ENCODE measurements at places on chromosomes 16 and 17. TPM values are rescaled to one million over a fixed set of nuclear protein-coding genes. Genes with fewer than 3 reads are reported as not detected.
A peak's percentile ranks its signal among the peaks of the same experiment; 100 is the strongest.

GRCh38 chr17:5431949-5432556 lies 6.9 kb downstream of the C1QBP start:
- no peak for DNase-seq

GRCh38 chr17:30788918-30789317 lies 35.6 kb downstream of the CRLF3 start:
- DNase-seq: no peak

PVALEF gene
- not detected for total RNA-seq

- DNase-seq: no peak
Measured at GRCh38 chr17:2695243-2695960, 16.2 kb downstream of the CLUH start.

PYY gene
- not detected for total RNA-seq

DNA sequence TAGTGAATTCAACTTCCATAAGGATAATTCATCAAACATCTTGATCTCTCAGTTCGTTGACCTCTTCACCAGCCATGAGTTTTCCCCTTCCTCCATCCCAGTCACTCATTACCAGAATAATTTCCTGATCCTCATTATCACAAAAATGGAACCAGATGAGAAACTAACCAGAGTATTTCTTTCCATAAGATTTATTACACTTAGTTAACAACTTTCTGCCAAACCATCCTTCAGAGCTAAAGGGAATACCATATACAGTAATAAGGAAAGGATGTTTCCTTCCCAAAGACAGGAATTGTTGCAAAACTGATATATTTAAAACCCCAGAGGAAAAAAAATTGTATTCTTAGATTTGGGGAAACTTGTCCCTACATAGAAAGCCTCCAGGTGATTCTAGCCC lies 8.6 kb downstream of the KRTAP29-1 start:
- DNase-seq: no peak

- peak; percentile 18 for DNase-seq
Measured at GRCh38 chr17:32877164-32877764, 340 bp upstream of the MYO1D start.

GRCh38 chr16:66275775-66276428 lies 90.6 kb upstream of the CDH5 start:
- peak; percentile 32 for DNase-seq

GRCh38 chr17:78183916-78184315 lies 2.9 kb downstream of the TK1 start:
- no peak for DNase-seq

CCDC154 gene
- 2.0 TPM for total RNA-seq

KRTAP9-4 gene
- total RNA-seq: not detected

DNA sequence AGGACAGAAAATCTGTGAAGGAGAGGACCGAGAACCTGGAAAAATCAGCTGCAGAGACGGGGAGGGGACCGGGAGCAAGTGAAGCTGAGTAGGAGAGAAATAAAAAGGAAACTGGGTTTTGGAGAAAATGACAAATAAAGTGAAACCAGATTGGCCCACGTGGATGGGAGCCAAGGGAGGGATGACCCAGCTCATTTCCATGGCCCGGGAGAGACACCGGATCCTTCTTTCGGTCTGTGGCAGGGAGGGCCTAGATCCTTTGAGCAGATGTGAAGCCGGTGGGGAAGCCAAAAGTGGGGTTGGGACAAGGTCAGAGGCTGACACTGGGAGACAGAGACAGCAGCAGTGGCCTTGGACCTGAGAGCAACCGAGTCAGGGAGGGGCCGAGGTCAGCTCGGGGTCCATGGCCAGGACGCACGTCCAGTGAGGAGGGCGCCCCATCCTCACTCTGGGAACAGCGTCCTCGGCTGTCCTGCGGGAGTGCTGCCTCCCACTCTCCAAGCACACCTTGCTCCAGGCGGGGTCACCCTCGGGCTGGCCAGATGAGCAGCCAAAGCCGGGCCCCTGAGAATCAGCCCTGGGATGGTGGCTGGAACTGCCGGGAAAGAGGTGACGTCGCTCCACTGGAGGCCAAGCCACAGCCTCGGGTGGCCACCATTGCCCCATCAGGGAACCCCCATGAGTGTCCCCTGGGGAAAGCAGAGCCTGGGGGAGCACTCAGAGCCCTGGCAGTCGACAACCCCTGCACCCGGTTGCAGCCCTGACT lies 50.8 kb upstream of the CDR2 start:
- DNase-seq: no peak

MAPT gene
- 0.59 TPM for total RNA-seq

- DNase-seq: no peak
Measured at GRCh38 chr17:49664706-49665211, 13.1 kb downstream of the SPOP start.

GRCh38 chr16:68022278-68022727 lies 729 bp downstream of the DDX28 start:
- DNase-seq: no peak

DNA sequence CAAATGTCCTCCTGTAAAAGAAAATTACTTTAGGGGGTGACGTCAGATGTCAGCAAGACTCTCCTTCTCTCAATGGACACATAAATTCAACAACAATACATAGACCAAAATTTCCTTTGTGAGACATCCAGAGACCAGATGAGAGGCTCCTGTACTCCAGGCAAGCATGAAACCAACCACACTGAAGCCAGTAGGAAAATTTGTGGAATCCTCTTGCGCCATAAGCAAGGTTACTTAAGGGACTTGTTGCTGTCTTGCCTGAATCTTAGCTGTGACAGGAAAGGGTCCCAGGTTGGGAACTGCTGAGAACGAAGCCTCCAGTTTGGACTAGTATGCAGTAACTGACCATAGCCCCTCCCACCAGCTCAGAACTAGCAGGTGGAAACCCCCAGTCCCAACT lies 56.0 kb downstream of the CEP112 start:
- DNase-seq: no peak

- DNase-seq: peak; percentile 87
Measured at GRCh38 chr17:47239967-47240651, 13.5 kb upstream of the ITGB3 start.

ATP1B2 gene
- total RNA-seq: 0.08 TPM

GRCh38 chr17:55157165-55157564 lies 107.6 kb upstream of the HLF start:
- no peak for DNase-seq

GRCh38 chr17:20087538-20088250 lies 78.5 kb downstream of the SPECC1 start:
- no peak for DNase-seq

GAS7 gene
- total RNA-seq: 0.05 TPM

TBC1D3B gene
- 7.4 TPM for total RNA-seq

DNA sequence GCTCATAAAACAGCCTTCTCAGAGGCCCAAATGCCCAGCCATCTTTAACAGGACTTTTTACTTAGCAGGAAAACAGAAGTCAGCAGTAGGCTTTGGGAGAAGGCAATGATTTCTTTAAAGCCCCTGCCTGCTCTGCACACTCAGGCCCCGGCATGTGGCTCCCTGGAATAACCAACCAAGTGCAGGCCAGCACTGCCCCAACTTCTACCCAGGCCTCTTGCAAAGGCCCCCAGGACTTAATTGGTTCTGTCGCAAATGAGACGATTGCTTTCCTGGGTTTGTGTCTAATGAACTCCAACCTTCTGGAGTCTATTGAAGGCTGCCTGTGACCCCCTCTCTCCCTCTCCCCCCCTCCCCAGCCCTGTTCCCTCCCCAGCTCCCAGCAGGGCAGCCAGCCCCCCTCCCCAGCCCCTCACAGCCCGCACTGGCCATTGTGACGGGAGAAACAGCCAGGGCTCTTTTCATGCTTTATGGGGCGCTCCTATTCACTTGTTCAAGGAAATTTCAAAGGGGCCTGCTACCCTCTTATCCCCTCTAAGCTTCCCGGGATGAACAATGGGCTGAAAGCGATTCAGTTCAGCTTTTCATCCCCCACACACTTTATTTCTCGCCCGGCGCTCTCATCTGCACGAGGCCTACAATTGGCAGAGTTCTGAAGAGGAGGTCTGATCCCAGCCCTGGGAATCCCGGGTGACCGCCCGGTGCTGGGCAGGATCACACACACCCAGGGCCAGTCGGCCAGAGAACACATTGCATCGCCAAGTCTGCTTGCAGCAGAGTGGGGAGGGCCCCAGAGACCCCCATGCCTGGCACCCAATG lies 15.5 kb downstream of the AXIN2 start:
- no peak for DNase-seq

RNF112 gene
- total RNA-seq: 0.10 TPM

DNA sequence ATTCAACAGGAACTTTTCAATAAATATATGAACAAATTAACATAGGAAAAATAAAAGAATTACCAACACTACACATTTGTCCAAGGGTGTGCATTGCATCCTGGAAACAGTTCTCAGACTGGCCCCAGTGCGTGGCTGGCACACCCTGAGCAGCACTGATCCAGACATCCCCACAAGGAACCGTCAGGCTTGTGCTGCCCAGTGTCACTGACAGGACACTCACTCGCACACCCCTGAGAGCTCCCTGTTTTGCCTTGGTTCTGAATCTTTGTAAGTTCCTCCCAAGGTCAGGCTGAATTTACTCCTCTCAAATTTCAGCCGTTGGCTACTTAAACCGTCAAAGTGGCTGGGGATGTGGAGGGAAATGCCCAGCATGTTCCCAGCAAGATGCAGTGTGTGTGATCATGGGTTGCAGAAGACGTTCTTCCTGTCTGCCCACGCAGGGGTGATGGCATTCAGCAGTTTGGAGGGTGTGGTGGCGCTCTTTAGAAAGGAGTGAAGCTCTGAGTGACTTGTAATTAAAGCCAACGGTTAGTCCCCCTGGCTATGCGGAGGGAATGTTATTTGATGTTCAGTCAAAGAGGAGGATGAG lies 1.7 kb downstream of the MT2A start:
- no peak for DNase-seq

GRCh38 chr17:7380321-7380720 lies 568 bp upstream of the TNK1 start:
- no peak for DNase-seq

TNP2 gene
- not detected for total RNA-seq

Data from Panc1 (cell line).